ENCODE measurements at places on chromosomes 5 and 9.

DNA sequence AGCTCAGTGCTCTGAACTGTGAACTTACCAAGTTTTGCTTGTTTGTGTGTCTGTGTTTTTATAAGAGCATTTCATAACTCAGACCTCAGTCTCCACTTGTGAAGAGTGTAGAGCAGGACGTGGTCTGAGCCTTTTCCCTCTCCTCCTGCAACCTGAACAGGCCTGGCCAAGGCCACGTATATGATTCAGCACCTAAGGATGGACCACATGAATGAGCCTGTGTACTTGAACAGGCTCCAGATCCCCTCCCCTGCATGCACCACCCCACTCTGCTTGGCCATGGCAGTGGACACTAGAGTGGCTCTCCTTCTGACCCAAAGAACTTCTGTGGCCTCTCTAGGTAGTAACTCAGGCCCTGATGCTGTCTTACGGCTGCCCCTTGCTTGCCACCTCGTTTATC is 125.9 kb upstream of the FSTL4 start:
- DNase-seq: no peak
- H3K4me3 ChIP-seq: no peak overlapping the region
- no peak overlapping the region for H3K27ac ChIP-seq
- H3K36me3 ChIP-seq: no peaks in the 10 kb centered on the region
- no peaks in the 10 kb centered on the region for H3K27me3 ChIP-seq

GRCh38 chr5:31639481-31640411 is 815 bp downstream of the PDZD2 start:
- no peak overlapping the region for H3K27ac ChIP-seq
- H3K36me3 ChIP-seq: no peaks in the 10 kb centered on the region
- peaks cover 5% of the 10 kb centered on the region for H3K27me3 ChIP-seq
- no peak overlapping the region for H3K4me3 ChIP-seq

DNA sequence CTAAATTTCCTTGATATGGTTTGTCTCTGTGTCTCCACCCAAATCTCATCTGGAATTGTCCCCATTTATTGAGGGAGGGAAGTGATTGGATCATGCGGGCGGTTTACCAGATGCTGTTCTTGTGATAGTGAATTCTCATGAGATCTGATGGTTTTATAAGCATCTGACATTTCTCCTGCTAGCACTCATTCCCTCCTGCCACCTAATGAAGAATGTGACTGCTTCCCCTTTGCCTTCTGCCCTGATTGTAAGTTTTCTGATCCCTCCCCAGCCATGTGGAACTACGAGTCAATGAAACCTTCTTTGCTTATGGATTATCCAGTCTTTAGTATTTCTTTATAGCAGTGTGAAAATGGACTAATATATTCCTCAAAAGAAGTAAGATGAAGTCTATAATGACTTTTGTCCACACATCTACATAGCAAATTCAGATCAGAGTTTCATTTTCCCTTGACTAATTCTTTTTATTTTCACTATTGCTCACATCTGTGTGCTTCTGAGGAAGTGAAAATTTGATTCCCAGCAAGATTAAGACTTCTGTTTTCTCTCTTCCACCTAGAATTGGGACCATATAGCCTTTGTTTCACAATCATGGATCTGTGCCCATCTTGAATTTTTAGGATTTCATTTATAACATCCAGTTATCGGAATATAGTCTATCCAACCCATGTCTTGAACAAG is 393.5 kb downstream of the DMAC1 start:
- no peaks in the 10 kb centered on the region for H3K4me1 ChIP-seq
- no peak for DNase-seq
- no peak overlapping the region for H3K27ac ChIP-seq
- no peaks in the 10 kb centered on the region for H3K36me3 ChIP-seq
- no peak overlapping the region for H3K4me3 ChIP-seq
- no peaks in the 10 kb centered on the region for H3K27me3 ChIP-seq

DNA sequence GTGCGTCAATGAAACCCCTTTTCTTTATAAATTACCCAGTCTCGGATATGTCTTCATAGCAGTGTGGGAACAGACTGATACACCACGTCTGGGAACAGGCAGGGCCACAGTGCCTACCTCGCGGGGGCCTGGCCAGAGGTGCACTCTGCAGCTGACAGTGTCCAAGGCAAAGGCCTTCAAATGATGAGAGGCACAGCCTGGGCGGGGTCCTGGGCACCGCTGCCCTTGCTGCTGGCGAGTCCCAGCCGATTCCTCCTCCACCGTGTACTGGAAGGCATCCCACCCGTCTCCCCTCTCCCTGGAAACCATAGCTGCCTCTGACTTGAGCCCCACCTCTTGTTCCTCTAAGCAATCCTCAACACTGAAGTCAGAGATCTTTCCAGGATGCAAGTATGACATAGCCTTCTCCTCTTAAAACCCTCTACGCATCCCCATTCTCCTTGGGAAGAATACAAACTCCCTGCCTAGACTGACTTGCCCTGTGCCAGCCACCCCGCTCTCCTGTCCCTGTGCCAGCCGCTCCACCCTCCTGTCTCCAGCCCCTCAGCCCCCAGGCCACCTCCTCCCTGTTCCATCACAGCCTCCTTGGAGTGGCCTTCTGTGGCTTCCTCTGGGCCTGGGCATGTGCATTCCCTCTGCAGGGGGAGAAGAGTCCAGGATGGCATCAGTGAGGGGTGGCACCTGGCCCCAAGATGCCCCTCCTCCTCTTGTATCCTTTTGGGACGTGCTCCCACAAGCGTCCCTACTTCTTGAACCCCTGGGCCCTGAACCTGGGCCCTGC is 8.1 kb upstream of the COL5A1 start:
- H3K27me3 ChIP-seq: no peaks in the 10 kb centered on the region
- H3K4me1 ChIP-seq: no peaks in the 10 kb centered on the region
- no peak overlapping the region for H3K27ac ChIP-seq

DNA sequence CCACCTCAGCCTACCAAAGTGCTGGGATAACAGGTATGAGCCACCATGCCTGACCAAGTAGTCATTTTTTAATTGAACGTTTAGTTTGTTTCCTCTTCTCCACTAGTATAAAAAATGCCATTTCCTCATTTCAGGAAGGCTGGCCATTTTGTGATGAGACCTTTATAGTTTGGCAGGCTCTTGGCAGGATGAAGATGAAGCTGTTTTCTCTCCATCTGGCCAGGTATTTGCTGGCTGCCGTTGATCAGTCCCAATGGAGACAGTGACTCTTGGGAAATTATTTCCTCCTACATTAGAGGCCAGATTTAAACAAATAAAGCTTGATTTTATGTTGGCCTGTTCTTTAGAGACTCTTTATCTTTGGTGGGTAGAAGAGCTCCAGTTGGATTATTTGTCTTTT is 199.0 kb downstream of the ARHGAP26 start:
- H3K27me3 ChIP-seq: no peaks in the 10 kb centered on the region
- H3K4me3 ChIP-seq: no peak overlapping the region
- H3K4me1 ChIP-seq: peaks cover 33% of the 10 kb centered on the region
- DNase-seq: no peak
- H3K27ac ChIP-seq: no peak overlapping the region
- no peaks in the 10 kb centered on the region for H3K36me3 ChIP-seq

DNA sequence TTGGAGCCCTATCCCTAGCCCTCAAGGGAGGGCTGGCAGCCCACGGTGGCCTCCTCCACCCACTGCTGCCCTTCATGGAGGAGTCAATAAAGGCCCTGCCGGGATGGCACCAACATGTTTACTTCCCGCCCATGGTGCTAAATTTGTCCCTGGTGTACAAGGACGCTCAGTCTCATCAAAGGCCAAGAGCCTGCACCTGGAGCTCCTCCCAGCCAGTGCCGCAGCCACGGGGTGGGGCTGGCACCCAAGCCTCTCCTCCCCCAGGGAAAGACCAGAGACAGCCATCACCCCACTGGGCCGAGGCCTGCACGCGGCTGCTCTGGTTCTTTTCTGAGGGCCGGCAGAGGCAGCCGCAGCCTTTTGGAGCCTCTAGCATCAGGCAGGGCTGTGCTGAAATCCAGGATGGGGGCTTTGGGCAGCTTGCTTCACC is 34.8 kb upstream of the RXRA start:
- no peaks in the 10 kb centered on the region for H3K36me3 ChIP-seq
- H3K4me3 ChIP-seq: no peak overlapping the region
- no peak overlapping the region for H3K27ac ChIP-seq
- H3K27me3 ChIP-seq: no peaks in the 10 kb centered on the region
- H3K4me1 ChIP-seq: no peaks in the 10 kb centered on the region

GRCh38 chr5:138639326-138639725 is 64.1 kb upstream of the HSPA9 start:
- H3K27me3 ChIP-seq: peaks cover 47% of the 10 kb centered on the region
- H3K27ac ChIP-seq: no peak overlapping the region
- no peak overlapping the region for H3K4me3 ChIP-seq
- no peaks in the 10 kb centered on the region for H3K4me1 ChIP-seq
- H3K36me3 ChIP-seq: no peaks in the 10 kb centered on the region

DNA sequence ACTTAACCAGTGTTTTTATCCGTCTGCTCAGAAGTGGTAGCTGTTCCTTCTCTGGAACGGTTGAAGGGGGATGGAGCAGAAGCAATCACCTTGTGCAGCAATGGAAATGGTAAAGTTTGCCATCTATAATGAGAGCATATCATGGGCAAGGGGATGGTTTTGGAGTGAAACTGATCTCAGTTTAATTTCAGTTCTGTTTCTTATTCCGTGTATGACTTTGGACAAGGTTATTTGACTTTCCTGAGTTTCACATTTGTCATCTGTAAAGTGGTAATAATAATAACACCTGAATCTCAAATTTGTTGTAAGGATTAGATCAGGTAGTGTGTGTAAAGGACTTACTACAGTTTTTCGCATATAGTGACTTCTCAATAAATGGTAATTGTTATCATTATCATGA is 106.1 kb downstream of the PCSK1 start:
- no peak overlapping the region for H3K4me3 ChIP-seq
- no peaks in the 10 kb centered on the region for H3K4me1 ChIP-seq

GRCh38 chr5:136212252-136212721 is 19.3 kb upstream of the SMIM32 start:
- peaks cover 5% of the 10 kb centered on the region for H3K27me3 ChIP-seq
- peak; percentile 37 for DNase-seq
- H3K4me1 ChIP-seq: no peaks in the 10 kb centered on the region
- H3K4me3 ChIP-seq: no peak overlapping the region
- no peak overlapping the region for H3K27ac ChIP-seq
- H3K36me3 ChIP-seq: no peaks in the 10 kb centered on the region

DNA sequence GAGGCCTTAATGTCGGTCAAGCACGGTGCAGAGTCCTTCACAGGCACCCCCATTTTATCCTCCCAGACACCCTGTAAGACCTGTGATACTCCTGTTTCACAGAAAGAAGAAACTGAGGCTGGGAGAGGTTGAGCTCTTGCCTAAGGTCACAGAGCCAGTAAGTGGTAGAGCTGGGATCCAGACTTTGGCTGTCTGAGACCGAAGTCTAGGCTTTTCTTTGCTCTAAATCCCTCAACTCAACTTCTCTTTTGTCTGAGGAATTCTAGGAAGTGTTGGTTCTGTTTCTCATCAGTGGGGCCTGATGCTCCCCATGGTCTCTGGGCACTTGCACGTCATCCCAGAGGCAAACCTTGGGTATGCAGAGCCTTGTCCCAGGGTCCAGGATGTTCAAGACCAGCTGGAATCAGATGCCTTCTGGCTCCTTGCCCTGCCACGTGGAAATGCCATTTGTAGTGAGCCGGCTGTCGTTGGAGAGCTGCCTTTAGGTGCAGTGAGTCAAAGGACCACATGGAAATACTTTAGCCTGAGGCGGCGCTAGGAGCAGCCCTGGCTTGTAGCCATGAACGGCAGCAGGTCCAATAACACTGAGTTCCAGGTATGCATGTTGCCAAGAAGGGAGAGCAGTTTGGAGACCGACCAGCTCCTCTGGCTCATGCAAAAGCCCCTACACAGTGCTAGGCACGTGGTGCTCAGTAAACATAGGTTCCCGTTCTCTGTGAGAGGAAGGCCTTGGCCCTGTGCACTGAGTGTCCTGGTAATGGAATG is 9.2 kb downstream of the DCANP1 start:
- no peaks in the 10 kb centered on the region for H3K27me3 ChIP-seq
- H3K27ac ChIP-seq: peak overlapping the region; percentile 51
- DNase-seq: no peak
- H3K36me3 ChIP-seq: no peaks in the 10 kb centered on the region
- no peaks in the 10 kb centered on the region for H3K4me1 ChIP-seq

DNA sequence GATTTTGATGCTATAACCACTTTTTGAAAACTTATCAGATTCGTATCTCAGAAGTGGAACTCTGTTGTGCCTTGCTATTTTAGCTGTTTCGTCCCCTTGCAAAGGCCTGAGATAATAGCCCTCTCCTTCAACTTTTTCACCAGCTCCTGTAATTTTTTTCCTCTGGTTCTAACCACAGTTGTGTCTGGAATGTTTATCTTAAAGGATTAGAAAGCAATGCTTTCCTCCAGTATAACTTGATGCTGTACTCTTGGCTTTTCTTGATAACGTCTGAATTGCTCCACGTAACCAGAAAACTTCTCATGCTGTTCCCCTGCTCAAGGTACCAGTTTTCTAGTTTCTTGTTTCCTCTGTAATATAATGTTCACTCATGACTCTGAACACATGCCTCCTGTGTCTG is 209.4 kb downstream of the DTWD2 start:
- no peak for DNase-seq
- H3K27ac ChIP-seq: no peak overlapping the region
- H3K4me3 ChIP-seq: no peak overlapping the region
- H3K36me3 ChIP-seq: no peaks in the 10 kb centered on the region

DNA sequence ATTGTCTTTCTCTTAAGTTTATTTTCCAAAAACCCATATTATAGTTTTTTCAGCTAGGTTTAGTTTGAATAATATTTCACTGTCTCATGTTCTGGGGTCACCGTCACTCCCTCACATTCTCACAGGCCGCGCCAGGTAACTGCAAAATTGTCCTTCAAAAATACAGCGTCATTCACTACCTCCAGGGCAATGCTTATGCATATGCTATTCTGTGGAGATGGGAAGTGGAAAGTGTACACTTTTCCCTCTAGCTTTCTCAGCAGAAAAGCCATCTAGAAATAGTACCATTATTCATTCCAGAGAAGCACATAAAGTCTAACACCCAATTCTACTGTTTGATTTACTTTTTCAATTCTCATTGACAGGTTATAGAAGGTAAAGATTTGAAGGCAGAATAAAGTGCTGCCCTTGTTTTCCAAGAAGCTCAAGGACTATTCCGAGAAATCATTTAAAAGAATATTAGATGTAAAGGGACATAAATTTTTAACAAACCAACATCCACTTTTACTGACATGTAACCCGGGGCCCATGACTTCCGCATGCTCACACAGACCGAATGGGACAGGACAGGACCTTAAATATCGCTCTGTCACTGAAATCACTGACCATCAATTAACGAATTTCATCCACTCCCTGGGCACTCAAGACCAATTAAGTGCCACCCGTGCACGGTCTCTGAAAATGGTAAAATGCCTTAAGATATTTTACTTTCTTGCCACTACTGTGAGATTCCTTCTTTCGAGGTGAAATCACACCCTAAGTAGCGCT is 720 bp downstream of the NUDT12 start:
- H3K27ac ChIP-seq: peak overlapping the region; percentile 45
- peak overlapping the region; percentile 57 for H3K4me3 ChIP-seq
- DNase-seq: no peak

DNA sequence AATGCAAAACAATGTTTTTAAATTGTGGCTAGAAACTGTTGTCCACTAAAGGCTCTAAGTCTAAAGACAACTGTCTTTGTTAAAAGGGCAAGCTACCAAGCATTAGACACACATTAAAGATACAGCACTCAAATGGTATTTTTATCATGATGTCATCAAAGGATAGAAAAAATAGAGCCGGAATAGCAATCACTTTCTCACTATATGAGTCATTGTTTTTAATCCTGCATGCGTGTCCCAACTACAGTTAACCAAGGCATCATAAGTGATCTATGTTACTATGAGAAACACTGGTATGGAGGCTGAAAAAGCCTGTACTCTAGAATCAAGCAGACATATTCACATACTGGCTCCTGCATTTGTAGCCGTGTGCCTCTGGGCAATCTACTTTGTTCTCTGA is 1.9 kb upstream of the PJA2 start:
- no peak overlapping the region for H3K4me3 ChIP-seq
- H3K27ac ChIP-seq: peak overlapping the region; percentile 98
- no peaks in the 10 kb centered on the region for H3K27me3 ChIP-seq
- no peaks in the 10 kb centered on the region for H3K36me3 ChIP-seq
- H3K4me1 ChIP-seq: peaks cover 16% of the 10 kb centered on the region

Data from CD8-positive, alpha-beta memory T cell (primary cell).